ENCODE measurements at places on chromosomes 16 and 17.

DNA sequence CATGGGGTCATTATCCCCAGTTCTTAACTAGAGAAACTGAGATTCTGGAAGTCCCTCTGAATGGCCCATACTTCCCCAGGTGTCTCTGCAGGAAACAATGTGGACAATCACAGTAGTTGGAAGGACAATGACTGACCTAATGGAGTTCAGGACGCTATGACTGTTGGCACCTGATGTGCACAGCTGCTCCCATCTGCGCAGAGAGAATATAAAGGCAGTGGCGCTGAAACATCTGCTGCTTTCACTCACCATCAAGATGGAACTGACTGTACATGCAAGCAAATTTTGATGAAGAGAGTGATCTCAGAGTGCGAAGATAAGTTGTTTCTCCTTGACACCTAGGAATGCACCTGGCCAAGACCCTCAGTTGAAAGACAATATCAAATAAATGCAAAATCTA is 395.7 kb upstream of the ASIC2 start:
- DNase-seq, result no peak

GRCh38 chr16:69942099-69942491 is 9.0 kb upstream of the CLEC18A start:
- DNase-seq, result no peak

DNA sequence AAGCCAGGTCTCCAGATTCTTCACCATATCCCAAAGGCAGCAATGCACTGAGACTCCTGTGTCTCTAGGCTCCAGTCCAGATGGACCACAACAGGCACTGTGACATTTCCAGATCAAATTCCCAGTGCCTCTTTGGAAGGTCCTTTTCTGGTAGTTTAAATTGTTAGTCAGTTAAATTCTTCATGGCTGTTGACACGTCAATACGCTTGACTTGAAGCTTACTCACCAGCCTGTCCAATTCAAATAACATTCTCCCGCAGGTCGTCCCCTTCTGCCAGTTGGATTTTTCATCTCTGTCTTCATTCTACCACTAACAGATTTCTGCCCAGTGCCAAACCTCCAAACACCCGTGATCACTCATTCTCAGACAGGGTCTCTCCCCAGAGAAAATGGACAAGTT is 86.7 kb downstream of the SHISA9 start:
- DNase-seq, result no peak

GRCh38 chr16:84132527-84133285 is 12.3 kb downstream of the HSDL1 start:
- no peak for DNase-seq

GRCh38 chr17:37312137-37312923 is 63.5 kb upstream of the C17orf78 start:
- DNase-seq, result no peak

- DNase-seq, result no peak
Measured at GRCh38 chr17:36661047-36661666, 59.8 kb downstream of the MRM1 start.

GRCh38 chr16:74775255-74775654 is 635 bp upstream of the FA2H start:
- no peak for DNase-seq

DNA sequence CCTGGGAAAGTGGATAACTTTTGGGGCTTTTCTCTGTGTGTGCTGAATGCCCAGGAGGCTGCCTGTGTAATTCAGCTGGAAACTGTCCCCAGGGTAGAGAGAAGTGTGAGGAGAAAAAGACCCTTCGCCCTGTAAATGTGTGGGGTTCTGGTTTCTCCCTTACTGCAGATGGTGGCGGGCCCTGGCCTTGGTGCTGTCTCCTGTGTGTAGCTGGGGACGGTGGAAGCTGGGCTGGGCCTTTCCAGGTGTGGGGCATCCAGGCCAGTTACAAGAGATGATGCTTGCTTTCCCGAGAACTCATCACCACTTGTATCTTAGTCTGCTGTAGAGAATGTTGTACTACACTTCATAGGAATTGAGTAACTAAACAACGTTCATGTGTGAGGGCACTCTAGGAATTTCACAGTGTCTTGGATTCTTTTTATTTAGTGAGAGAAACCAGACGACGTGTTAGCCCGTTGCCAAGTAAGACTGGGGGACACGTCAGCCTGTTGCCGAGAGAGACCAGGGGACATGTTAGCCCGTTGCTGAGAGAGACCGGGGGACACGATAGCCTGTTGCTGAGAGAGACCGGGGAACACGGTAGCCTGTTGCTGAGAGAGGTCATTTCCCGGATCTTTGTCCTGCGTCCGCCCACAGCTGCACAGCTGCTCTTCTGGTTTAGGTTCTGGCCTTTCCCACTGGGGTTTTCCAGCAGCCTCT is 43.1 kb downstream of the TBCD start:
- no peak for DNase-seq
